H4 (cell line): ENCODE measurements at places on chromosomes 7 and 10. TPM values are rescaled to one million over a fixed set of nuclear protein-coding genes. Genes with fewer than 3 reads are reported as not detected.

Gene KIF20B
- 11.8 and 19.6 TPM in 2 replicates for total RNA-seq

DNA sequence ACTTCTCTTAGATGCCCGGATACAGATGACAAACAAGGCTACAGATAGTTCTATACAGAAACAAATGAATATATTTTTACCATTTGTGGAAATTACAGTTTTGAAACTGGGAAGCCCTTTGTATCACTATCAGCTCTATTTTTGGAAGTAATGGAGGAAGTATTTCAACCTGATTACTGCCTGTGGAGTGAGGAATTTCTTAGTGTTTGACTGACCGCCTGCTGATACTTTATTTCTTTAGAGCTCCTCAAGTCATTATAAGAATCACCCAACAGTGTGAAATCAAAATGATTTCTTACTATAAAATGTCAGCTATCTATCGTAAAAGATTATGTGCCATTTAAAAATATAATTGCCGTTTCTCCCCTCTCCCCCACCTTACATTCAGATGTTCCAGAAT, 290.9 kb downstream of the SDK1 start:
- DNase-seq = no peak

DNA sequence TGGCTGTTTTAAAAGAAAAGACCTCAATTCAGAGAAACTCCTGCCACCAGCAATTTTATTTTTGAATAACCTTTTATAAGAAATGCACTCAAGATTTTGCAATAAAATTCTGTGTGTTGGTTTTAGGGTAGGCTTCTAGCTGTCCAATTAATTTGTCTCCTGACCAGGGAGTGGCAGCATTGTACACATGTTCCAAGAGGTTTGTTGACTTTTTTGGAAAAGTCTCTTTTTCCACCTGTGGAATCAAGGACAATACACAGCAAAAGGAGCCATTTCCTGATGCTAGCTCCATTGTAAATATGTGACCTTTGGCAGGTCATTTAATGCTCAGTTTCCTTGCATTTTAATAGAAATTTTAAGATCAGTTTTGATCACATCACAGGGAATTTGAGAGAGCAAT, 1.8 kb downstream of the GIMAP5 start:
- DNase-seq = no peak

Gene TNPO3
- total RNA-seq = 54.5 and 57.5 TPM in 2 replicates

Gene BICC1
- 8.6 and 11.8 TPM in 2 replicates for total RNA-seq

Gene NPY4R
- total RNA-seq = not detected in 2 replicates
